NCI-H2081 treated with DMSO at 0.1 percent for 48 hours (cell line): ENCODE measurements at places on chromosomes 1 and 21.

DNA sequence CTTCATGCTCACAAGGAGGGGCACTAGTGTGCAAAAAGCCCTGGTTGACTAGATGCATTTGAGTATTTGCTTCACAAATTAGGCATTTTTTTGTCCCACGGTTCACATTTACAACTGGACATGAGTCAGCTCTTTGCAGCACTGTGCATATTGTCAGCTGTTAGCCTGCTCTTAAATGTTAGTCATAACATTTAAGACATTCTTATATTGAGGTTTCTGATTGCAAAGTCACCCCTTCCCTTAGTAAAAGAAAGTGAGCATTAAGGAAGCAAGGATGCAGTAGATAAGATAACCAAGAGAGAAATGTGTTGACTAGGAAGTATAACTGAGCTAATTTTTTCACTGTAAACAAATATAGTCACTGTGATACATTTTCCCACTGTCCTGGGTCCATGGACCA, 132.6 kb upstream of the CTTNBP2NL start:
- DNase-seq = no peak

DNA sequence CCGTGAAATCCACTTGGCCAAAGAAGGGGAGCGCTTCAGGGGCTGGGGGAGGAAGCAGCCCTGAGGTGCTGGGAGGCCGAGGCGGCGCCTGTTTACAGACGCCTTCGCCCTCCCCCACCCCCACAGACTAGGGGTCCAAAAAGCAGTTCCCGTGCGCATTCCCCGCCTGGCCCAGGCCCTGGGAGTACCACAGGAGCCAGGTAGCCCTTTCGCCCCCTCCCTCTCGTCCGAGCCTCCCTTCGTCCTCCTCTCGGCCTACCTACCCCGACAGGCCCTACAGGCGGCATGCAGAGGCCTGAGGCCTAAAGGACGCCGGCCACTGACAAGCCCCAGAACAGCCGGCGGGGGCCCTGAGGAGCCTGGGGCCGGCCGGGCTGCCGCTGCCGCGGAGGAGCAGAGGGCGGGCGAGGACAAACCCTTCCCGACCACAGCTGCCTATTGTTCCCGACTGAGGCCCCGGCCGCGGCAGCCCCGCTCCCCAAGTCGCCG, 522 bp downstream of the RC3H1 start:
- no peak for DNase-seq

- no peak for DNase-seq
Measured at GRCh38 chr1:31943546-31944184, 5.5 kb upstream of the PTP4A2 start.

DNA sequence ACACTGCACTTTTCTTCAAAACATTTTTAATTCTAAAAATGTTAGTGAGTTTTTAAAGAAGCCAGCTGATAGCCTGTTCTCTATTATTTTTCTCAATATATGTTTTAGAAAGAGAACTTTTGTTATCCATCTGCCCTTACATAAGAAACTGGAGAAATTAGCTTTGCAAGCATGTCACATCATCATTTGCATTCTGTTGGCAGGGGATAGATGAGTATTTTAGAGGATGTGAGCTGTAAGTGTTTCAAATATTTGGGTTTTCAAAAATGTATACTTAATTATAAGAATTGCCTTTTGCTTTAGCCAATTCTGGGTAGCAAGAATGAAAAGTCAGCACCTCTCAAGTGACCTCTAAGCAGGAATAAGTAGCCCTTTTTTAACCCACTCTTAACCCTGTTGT, 7.4 kb downstream of the NFIA start:
- no peak for DNase-seq

GRCh38 chr1:15662477-15662876, 21.6 kb upstream of the PLEKHM2 start:
- no peak for DNase-seq

DNA sequence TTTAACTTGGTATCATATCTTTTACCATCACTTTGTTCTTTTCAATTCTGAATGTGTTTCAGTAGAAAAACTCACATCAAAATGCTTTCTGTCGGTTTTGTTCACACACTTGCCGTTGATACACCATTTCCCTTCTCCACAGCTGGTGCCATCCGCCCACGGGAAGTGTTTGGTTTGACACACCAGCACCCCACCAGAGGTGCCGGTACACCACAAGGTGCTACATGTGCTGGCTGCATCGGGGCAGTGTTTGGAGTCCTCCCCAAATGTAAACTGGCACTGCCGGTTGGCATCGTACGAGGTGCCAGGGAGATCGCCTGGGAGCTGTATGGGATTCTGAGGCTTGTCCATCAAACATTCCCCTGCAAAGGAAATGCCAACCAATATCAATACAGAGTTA, 5.0 kb downstream of the ADAMTS1 start:
- DNase-seq = no peak

DNA sequence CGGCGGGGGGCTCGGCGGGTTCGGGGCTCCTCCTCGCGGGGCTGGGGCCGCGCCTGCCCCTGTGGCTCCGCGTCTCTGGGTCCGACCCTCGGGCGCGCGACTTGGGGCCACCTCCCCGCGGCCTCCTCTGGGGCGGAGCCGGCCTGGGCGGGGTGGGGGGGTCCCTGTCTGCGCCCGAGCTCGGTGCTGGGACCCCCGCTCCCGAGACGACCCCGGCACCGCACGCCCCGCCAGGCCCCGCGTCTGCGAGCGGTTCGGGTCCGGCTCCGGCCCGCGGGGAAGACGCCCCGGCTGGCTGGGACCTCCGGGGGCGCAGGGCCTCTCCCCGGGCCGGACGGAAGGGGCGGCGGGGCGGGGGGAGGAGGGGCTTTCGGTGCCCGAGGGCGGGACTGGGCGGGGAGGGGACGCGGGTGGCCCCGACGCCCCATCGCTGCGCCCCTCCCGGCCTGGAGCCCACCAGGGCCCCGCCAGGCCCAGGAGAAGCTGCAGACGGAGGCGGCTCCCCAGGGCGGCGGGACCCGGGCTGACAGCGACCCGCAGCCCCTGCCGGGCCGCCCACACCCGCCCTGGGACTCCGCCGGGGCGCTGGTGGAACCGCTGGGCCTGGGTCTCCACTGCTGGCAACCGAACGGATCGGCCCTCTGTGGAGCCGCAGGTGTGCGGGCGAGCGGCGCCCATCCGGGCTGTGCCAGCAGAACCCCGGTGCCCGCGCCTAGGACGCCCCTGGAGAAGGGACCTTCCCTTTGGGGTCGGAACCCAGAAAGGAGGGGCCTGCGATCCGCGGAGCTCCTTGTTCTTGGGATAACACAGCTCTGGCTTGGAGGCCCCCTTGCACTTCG, 610 bp downstream of the COL6A2 start:
- no peak for DNase-seq

- no peak for DNase-seq
Measured at GRCh38 chr1:118483245-118484006, 298.4 kb upstream of the SPAG17 start.

DNA sequence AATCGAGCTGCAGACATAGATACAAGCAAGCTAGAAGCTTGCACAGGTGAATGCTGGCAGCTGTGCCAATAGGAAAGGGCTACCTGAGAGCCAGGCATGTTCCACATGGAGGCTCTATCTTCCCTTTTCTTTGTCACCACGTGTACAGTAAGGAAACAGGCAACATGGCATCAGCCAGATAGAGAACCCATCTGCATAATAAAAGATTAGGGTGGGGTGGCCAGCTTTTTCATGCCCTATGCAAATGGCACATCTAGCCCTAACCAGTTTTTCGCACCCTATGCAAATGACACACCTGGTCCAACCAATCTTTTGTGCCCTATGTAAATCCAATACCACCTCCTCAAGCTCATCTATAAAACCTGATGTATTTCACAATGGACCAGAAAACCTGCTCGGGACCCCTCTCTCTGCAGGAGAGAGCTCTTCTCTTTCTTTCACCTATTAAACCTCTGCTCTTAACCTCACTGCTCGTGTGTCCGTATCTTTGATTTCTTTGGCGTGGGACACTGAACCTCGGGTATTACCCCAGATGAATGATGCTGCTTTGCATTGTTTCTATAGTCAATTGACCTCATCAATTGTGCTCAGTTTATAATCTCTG, 93.9 kb downstream of the SLC30A10 start:
- DNase-seq = no peak

GRCh38 chr21:36579898-36580297, 100.0 kb upstream of the CLDN14 start:
- no peak for DNase-seq

DNA sequence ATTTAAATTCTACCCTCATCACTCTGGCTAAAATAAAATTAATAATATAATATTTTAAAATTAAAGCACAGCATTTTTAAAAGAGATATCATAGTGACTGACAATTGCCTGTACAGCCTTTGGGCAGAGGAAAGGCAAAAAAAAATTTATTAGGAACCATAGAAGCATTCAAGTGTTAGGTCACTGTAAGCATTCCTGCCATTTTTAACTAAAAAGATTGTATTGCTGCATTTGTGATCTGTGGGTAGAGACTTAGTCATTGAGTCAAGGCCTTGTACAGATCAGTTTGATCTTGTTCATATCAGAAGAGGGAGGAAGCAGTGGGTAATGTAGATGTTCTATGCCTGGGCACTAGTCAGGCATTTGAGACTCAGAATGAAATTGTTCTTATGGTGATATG, 109.9 kb downstream of the LYPLAL1 start:
- no peak for DNase-seq

- DNase-seq = no peak
Measured at GRCh38 chr21:28235169-28235895, 757.3 kb downstream of the LTN1 start.

DNA sequence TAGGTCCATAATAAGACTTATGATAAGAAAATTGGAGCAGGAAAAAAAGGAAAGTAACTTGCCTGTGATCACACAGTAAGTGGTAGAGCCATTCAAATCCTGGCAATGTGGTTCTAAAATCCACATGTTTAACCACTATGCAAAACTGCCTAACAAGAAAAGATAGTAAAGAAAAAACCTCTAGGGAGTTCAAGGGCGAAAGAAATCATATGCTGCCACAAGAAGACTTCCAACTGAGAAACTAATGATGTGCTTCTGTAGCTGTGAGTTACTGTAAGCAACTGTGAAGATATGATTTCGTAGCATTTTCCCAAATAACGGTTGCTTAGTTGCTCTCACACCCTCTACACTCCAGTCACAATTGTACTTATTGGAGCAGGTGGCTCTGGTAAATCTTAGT, 20.9 kb upstream of the LYPLAL1 start:
- DNase-seq = no peak

- DNase-seq = no peak
Measured at GRCh38 chr1:229065613-229066012, 205.3 kb upstream of the RAB4A start.

DNA sequence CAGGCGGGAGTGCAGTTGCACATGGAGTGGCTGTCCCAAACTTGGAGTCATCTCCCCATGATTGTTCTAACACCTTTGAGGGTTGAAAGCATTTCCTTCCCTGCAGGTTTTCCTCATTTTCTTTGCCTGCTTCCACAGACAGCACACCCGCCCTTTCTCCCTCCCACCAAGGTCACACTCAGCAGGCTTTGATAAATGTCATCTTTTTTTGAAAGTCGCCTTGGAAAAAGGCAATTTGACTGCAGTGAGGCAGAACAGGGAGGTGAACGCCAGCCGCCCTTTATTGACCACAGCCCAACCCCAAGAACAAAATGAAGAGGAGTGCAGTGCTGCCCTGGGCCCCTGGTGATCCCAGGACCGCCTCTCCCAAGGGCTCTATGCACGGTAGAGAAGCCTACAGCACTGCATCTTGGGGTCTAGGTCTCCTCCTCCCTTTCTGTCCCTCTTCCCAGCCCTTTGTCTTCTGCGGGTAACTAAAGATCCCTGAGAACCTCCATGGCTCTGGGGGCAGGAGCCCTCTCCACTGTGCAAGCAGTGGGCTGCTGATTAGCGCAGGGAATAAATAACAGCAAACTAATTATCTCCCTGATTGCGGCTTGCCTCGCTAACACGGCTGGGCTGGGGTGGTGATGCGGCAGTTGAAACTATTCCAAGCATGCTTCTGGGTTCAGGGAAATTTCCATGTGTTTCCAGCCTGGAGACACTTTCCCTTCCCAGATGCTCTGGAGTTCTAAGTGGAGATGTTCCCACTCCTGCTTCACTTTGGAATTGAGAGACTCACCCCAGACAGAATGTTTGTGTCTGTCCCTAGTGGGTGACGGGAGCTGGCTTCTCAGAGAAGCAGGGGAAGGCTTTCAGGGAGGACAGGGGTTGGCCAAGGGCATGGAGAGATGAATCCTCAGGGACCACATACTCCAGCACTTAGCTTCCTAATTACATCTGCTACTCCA, 11.8 kb upstream of the AMIGO1 start:
- no peak for DNase-seq

DNA sequence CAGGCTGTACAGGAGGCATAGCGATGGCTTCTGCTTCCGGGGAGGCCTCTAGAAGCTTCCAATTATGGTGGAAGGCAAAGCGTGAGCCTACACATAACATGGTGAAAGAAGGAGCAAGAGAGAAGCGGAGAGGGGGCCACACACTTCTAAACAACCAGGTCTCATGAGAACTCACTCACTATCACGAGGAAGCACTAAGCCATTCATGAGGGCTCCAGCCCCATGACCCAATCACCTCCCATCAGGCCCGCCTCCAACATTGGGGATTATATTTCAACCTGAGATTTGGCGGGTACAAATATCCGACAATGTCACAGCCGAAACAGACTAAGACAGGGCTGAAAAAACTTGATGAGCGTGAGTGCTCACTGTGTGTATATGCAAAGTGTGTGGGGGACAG, 89.3 kb upstream of the CNIH3 start:
- DNase-seq = no peak

- no peak for DNase-seq
Measured at GRCh38 chr1:234168061-234168724, 205.1 kb upstream of the COA6 start.

DNA sequence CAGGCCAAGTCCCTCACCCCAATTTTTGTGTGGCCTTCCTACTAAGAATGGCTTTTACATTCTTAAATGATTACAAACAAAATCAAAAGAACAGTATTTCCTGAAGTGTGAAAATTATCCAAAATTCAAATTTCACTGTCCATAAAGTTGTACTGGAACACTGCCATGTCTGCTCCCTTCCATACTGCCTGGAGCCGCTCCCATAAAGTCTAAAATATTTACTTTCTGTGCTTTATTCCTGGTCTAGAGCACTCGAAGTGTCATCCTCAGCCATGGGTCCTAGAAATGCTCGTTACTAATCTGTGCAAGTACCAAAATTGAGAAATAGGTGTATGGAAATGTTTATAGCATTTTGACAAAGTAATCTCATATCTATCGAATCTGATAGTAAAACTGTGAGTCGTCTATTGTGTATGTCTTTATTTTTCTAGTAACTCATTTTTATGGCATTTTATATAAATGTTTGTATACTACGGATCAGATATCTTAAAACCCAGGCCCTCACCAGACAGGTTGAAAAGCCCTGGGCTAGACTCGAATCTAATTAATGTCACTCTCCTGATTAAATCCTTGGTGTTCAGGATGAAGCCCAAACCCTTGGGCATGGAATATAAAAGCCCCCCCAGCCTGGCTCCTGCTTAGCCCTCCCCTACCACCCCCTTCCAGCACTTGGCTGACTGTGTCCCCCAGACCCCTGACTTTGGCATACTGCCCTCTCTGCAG, 4.9 kb downstream of the LBR start:
- DNase-seq = no peak
